Fibroblast of skin of abdomen (primary cell): ENCODE measurements at places on chromosomes 11 and 22.

DNA sequence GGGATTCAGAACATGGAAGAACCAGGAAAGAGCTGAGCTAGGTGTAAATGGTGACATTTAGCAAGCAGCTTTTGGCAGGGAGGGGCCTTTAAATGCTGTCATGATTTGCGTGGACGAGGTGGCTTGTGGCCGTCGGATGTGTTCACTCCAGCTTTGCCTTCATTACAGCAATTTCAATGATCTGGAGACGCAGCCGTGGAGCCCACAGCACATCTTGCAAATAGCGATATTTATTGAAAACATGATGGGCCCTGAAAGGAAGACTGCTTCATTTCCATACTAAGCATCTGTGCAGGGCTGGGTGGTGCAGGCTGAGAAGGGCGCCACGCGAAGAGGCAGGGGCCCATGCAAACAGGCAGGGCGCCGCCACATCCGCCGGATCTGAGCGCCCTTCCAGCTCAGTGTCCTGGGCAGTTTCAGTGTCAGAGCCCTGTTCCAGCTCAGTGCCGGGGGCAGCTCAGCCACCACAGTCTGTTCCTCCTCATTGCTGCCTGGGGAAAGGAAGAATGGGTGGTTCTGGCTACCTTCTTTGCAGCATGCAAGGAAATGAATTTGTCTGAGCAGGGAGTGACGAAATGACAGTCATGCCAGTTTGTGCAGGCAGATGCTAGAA lies 111.1 kb upstream of the TTC12 start:
- DNase-seq, result no peak

- DNase-seq, result no peak
These were observed 141.0 kb downstream of the BRD1 start for GRCh38 chr22:49686495-49687219.

DNA sequence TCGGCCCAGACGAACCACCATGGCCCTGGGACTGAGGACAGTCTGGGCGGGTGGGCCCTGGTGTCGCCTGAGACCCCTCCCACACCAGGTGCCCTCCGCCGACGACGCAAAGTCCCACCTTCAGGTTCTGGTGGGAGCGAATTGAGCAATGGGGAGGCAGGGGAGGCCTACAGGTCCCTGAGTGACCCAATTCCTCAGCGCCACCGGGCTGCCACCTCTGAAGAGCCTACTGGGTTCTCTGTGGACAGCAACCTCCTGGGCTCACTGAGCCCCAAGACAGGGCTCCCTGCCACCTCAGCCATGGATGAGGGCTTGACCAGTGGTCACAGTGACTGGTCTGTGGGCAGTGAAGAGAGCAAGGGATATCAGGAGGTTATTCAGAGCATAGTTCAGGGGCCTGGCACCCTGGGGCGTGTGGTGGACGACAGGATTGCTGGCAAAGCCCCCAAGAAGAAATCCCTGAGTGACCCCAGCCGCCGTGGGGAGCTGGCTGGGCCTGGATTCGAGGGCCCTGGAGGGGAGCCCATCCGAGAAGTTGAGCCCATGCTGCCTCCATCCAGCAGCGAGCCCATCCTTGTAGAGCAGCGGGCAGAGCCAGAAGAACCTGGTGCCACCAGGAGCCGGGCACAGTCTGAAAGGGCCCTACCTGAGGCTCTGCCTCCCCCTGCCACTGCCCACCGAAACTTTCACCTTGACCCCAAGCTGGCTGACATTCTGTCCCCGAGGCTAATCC lies 2.8 kb downstream of the ARHGEF17 start:
- DNase-seq, result no peak

DNA sequence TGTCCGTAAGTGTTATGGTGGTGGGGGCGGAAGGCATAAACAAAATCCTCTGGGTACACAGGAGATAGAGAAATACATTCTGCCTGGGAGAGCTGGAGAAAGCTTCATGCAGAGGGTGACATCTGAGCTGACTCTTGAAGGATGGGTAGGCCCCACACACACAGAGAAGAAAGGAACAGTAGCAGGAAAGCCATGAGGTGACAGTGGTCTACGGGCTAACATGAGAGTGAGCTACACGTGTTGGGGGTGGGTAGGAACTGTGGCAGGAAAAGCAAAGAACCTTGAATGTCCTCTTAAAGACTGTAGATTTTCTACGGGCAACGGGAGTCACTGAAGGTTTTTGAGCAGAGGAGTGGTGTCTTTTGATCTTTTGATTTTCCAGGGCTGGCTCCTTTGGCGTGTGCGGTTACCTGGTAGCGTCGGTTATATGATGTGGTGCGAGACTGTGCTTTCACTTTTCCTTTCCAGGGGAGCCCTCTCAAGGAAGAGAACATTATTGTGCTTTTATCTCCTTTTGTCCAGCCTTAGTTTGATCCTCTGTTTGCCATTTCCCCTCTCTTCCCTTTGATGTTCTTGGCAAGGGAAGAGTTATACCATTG lies 39.7 kb downstream of the ADAMTS8 start:
- DNase-seq, result no peak

GRCh38 chr11:132982772-132983640 lies 549.3 kb downstream of the OPCML start:
- DNase-seq, result no peak

- no peak for DNase-seq
These were observed 84.3 kb downstream of the PHF21A start for GRCh38 chr11:46036969-46037368.

- peak; percentile 53 for DNase-seq
These were observed 246.4 kb upstream of the PDGFD start for GRCh38 chr11:104410336-104410735.

DNA sequence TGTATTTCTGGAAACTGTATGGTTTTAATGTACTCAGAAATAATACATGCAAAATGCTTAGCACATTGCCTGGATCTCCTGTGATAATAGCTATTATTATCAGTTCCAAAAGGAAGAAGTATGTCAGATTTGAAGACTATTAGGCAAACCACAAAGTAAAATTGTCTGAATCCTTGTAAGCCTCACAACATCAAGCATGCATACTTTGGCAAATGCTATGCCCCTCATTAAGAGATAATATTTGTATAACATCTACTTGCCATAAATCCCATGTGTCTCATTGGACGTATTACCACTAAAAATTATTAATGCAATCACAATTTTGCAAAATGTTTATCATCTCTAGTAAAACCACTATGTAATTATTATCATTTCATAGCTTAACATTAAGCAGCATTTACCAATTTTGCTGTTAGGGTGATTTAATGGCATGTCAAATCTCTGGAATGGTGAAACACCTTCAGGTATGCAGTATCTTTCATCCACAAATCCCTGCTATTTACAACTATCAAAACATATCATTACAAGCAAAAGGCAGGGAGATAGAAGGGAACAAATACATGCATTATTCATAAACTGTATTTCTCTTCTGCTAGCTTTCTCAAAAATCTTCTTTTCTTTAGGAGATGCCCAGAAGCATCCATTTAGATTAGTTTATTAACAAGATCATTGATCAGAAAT lies 974.6 kb upstream of the RAG2 start:
- DNase-seq, result peak; percentile 6

DNA sequence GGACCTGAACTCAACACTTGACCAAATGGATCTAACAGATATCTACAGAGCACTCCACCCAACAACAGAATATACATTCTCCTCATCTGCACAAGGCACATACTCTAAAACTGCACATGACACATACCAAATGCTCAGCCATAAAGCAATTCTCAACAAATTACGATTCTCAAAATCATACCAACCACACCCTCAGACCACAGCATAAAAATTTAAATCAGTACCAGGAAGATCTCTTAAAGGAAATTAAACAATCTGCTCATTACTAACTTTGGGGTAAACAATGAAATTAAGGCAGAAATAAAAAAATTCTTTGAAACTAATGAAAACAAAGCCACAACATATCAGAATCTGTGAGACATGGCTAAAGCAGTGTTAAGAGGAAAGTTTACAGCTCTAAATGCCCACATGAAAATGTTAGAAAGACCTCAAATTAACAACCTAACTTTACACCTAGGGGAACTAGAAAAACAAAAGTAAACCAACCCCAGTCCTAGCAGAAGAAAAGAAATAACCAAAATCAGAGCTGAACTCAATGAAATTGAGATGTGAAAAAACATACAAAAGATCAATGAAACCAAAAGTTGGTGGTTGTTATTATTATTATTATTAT lies 37.2 kb downstream of the TMEM123 start:
- no peak for DNase-seq

- no peak for DNase-seq
These were observed 213.9 kb upstream of the CADM1 start for GRCh38 chr11:115718106-115718505.

- no peak for DNase-seq
These were observed 3.7 kb downstream of the THY1 start for GRCh38 chr11:119419246-119419645.

DNA sequence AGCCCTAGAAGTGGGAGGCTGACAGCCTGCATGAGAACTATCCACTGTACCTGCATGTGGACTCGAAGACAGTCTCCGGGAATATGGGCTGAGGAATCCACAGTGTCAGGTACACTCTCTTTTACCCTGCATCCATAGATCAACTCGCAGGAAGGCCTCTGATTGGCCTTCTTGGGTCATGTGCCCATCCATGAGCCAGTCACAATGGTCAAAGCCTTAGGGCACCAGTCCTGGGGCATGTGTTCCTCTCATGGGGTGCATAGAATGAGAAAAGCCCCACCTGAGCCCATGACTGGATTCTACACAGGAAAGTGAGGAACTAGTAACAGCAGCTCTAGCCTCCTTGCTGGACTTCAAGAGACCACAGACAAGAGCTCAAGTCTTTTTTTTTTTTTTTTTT lies 10.6 kb downstream of the ART1 start:
- no peak for DNase-seq
